ENCODE measurements at places on chromosomes 3 and 15. TPM values are rescaled to one million over a fixed set of nuclear protein-coding genes. Genes with fewer than 3 reads are reported as not detected.

Gene IL12A
- 0.20 TPM for total RNA-seq

Gene SERPINI1
- 2.9 TPM for total RNA-seq

Gene TRAT1
- not detected for total RNA-seq

Gene GOLGA8S
- total RNA-seq: 0.62 TPM

Gene LDHAL6B
- not detected for total RNA-seq

Gene CP
- 2.7 TPM for total RNA-seq

Gene ANKUB1
- 0.95 TPM for total RNA-seq

Gene SGO1
- 0.20 TPM for total RNA-seq

Gene SEMA3B
- 224 TPM for total RNA-seq

Gene PLSCR5
- total RNA-seq: not detected

Gene MINDY4B
- not detected for total RNA-seq

Gene HGD
- 2.4 TPM for total RNA-seq

Gene AMIGO3
- 0.22 TPM for total RNA-seq

Gene RHOV
- total RNA-seq: 0.36 TPM

Gene GOLGA8T
- total RNA-seq: 0.71 TPM

Gene ARHGAP11A
- 0.76 TPM for total RNA-seq

Gene ELL3
- total RNA-seq: 2.3 TPM

Gene IMPG2
- 8.7 TPM for total RNA-seq

Gene CCK
- total RNA-seq: not detected

Gene TRH
- 0.72 TPM for total RNA-seq

Gene ITPR1
- total RNA-seq: 199 TPM

Gene ACOX2
- 23.2 TPM for total RNA-seq

Gene CYP8B1
- total RNA-seq: not detected

Gene SLC22A13
- 0.25 TPM for total RNA-seq

Gene SMCO1
- total RNA-seq: not detected

All from ovary (tissue), 10 donors.